Activated CD4-positive, alpha-beta T cell treated with anti-CD3 and anti-CD28 coated beads, Interleukin-2, amount 50 U/mL, for 48 hours (primary cell): ENCODE measurements at places on chromosomes 11 and 22.

- DNase-seq = no peak
Observed at GRCh38 chr22:29831186-29831921, 6.7 kb downstream of the ASCC2 start.

- peak; percentile 51 for DNase-seq
Observed at GRCh38 chr11:67118181-67118766, 789 bp upstream of the KDM2A start.

DNA sequence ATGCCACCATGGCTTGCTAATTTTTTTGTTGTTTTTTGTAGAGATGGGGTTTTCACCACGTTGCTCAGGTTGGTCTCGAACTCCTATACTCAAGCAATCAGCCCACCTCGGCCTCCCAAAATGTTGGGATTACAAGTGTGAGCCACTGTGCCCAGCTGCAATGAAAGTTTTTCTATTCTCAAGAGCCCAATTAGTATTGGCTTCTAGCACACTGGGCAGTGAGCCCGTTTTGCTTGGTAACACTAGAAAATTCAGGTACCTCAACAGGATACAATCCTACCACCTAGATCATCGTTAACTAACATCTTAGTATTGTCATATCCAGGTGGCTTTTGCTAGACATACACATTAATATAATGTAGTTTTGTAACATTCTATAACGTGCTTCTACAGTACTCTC, 19.0 kb downstream of the SEC14L3 start:
- no peak for DNase-seq

DNA sequence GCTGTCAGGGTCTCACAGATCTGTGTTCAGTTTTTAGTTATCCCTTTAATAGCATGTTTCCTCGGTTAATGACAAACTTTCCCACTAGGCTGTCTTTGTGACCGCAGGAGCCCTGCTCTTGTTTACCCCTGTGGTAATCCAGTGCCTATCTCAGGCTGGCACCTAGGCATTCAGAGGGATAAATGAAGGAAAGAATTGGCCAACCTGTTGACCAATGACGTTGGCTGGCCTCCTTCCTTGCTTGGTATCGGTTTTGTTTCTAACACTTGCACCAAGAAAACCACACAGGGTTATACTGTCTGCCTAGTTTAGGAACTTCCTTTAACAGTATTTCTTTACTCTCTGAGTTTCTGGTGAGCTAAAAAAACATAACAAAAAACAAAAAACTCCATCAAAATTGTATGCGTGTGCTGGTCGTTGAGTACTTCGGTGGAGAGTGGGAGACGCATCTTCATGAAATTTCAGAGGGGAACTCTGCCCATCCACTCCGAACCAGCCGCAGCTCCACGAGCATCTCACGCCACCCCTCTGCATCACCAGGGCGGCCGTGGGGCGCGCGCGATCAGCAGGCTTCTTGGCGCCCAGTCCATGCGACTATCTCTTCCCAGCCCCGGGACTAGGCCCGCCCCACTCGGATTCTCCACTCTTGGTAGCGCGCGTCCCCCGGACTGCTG, 563 bp upstream of the ENDOD1 start:
- peak; percentile 36 for DNase-seq

DNA sequence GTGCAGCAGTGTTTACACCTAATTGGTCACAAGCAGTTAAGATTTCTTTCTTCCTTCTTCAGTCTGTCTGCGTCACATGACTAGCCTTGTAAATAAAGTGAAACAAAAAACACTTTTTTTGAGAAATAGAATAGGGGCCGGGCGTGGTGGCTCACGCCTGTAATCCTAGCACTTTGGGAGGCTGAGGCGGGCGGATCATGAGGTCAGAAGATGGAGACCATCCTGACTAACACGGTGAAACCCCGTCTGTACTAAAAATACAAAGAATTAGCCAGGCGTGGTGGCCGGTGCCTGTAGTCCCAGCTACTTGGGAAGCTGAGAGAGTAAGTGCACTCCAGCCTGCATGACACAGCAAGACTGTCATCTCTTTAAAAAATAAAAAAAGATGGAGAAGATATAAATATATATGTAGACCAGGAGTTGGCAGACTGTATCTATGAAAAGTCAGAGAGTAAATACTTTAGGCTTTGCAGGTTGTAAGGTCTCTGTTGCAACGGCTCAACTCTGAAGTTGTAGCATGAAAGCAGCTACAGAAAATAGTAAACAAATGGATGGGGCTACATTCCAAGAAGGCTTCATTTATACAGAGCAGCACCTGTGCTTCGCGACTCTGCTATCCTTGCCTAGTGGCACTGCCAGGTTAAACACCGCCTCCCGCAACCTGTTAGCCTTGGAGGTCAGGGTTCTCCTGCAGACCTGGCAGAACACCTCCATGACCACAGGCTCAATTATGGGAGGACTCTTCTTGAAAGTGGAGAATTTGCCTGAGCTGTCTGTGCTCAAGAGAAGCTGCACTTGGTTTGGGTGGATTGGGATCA, 55.9 kb downstream of the PPP6R2 start:
- no peak for DNase-seq

DNA sequence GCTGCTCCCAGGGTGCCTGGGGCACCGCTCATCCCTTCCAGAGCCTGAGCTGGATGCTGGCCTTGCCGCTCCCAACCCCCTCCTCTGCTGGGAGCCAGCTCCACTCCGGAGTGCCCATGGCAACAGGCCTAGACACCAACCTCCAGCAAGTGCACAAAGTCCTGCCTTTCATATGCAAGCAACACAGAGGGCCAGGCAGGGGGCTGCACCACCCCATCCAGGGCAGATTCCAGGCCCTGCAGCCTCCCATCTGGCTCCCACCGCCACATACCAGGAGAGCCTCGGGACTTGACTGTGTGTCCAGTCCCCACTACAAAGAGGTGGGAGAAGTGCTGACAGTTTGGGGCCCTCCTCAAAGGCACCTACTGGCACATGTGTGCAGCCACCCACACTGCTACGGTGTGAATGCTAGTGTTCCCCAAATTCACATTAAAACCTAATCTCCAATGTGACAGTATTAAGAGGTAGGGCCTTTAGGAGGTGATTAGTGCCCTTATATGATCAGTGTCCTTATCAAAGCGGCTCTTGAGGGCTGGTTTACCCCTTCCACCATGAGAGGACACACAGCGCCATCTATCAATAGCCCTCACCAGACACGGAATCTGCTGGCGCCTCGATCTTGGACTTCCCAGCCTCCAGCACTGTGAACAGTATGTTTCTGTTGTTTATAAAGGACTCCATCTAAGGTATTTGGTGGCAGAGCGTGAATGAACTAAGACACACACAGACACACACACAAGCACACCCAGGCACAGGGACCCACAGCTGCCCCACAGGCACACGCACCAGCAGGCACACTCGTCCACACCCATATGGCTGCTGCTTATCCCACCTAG, 16.2 kb downstream of the ARVCF start:
- no peak for DNase-seq

- peak; percentile 38 for DNase-seq
Observed at GRCh38 chr11:75668451-75669297, at the start of gene MAP6. MAP6 (minus strand) TSS chr11:75669038; CDS start chr11:75668369, 669 bp downstream.

- DNase-seq = no peak
Observed at GRCh38 chr22:40070701-40071100, 75.9 kb downstream of the FAM83F start.

DNA sequence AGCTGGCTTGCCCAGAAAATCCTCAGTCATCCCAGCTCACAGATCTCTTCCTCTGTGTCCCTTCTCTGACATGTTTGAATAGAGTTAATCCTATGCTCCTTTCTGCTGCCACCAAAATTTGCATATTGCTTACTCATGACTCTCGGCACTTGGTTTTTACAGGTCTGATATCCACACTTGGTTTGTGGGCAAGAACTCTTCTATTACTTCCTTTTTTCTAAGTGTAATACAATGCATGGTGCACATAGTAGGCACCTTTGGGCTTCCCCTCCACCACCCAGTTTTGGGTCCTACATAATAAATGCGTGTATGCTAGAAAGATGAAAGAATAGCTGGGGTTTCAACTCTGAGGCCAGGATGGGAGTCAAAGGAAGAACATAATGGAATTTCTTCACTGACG, 69.7 kb upstream of the GRK3 start:
- DNase-seq = no peak

- no peak for DNase-seq
Observed at GRCh38 chr11:114195981-114196731, 100.0 kb upstream of the NNMT start.

DNA sequence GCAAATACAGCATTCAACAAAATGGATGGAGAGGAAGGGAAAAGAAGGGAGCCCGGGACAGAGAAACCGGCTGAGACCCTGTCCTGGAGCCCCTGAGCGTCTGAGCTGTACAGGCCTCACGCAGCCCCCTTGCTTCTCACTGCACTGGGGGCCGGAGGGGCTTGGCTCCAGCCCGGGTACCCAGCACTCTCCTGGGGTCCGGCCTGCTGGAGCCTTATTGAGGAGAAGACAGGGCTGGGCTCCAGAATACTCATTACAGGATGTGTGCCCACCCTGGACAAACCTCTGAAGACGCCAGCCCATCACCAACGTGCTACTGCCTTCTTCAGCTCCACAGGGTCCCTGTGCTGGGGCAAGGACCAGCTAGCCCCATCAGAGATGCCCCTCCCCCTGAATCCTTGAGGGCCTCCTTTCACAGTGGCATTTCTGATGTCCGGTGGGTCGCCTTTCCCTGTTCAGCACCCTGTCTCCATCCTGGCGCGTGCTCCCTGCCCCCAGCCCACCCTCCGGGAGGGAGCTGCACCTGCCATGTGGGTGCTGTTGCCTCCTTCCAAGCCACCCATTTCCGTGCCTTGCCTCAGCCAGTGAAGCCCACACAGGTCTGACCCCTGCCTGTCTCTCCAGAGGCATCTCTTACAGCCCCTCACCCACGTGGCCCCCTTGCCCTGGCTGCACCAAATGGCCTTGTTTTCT, 14.6 kb upstream of the SUN2 start:
- DNase-seq = no peak

DNA sequence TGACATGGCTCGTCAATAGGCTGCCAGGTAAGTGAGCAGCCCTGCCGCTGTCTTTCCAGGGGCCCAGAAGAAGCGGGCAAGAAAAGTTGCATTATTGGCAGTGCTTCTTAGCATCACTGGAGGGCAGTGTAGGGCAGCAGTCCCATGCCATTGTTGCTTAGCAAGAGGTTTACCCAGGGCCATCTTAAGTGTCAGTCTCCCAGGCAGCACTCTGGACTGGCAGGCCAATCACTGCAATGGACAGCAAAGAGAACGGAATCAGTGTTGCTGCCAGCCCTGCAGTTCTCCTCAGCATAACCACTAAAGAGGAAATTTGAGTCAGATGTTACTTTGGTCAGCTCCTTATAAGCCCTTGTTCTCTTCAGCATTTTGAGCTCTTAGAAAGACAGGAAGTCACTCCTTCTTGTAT, 13.4 kb upstream of the GRK2 start:
- peak; percentile 29 for DNase-seq

DNA sequence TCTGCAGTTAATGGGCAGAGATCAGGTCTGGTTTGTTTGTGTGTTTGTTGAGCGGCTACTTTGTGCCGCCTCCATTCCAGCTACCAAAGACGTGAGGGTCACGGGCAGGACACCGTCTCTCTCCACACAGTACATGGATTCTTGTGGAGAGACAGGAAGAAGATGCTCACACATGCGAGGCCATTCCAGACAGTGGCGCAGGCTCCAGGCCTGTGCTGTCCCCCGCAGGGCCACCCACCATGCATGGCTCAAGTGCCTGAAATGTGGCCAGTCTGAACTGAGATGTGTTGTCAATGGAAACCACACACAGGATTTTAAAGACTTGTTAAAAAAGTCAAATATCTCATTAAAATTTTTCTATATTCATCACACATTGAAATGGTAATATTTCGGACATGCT, 848.3 kb downstream of the TBC1D22A start:
- DNase-seq = no peak

DNA sequence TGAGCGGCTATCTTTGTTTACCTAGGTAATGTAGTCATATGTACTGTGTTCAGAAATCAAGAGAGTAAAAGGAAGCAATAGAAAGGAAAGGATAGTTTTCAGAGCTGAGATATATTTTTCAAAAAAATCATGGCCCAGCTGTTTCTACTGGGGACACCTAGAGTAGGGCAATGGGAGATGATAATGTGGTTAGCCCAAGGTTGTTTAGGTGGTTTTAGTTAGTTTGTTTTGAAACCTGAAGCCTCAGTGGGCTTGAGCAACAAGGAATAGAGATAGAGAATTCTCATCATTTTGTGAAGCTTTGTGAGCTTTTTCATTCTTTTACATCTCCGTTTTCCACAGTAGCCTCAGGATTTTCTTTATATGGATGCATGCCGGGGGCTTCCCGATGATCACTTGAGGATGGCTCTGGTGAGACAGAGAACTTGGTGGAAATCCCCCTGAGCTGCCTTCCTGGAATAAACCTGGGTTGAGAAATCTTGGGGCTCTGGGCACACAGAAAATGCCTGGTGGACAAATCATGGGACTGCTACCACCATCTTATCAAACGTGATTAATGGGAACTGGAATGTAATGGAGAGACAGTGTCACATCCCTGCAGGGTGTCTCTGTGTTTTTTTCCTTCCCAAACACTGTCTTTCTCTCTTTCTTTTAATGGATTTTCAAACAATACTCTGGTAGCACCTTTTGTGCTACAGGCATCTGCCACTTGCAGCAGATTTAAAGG, 49.0 kb downstream of the ARHGAP42 start:
- no peak for DNase-seq

GRCh38 chr22:40806711-40807110, 12.4 kb downstream of the SLC25A17 start:
- DNase-seq = no peak

DNA sequence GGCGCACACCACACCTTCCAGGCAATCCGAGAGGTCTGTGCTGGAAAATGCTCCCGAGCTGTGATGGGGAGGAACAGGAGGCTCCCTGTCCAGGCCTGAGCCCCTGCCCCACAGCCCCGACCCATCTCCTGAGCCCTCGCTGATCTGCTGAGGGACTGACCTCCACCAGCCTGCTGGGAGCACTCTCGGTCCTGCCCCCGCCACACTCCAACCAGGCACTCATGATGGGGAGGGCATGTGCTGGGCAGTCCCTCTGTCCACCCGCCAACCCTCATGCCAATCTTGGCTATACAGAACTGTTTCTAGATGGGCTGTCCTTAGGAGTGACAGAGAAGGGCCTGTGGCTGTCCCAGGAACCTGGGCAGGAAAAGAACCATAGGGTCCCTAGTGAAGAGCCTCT, 70.8 kb downstream of the TRMU start:
- no peak for DNase-seq

- no peak for DNase-seq
Observed at GRCh38 chr11:134562941-134563471, 151.0 kb upstream of the B3GAT1 start.
